NCI-H2171 (cell line): ENCODE measurements at places on chromosomes 11 and 22.
A peak's percentile ranks its signal among the peaks of the same experiment; 100 is the strongest.

- DNase-seq, result no peak
These were observed 111.7 kb downstream of the ZNF280B start for GRCh38 chr22:22396741-22397291.

- no peak for DNase-seq
These were observed 1.8 kb upstream of the APOL3 start for GRCh38 chr22:36162127-36163034.

DNA sequence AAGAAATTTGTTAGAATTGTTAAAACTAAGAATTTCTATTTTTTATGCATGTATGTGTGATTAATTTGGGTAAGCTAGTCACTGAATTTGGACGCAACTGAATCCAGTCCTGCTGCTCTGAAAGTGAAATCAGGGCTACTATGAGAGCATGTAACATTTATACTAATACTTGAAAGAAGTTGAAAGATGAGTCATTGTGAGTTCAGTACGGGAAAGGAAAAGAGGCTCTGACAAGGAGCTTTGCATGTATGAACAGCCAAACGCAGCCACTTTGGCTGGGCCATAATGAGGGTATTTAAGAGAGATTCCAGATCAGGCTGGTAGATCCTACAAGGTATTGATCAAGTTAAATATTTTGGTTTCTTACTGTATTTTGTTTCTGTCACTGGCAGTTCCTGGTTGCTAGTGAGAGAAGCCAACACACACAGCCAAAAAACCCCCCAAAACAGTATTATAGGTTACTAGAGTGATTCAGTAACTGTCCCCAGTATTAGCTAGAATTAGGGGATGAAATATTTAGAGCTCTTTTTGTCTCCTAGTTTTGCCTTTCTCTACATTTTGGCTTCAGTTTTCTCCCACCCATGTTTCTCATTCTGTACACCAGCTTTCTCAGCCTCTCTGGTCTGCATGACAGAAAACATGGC, 14.1 kb downstream of the AASDHPPT start:
- DNase-seq, result no peak

- peak; percentile 88 for DNase-seq
These were observed 46.2 kb downstream of the IGF2 start for GRCh38 chr11:2092956-2093412.

DNA sequence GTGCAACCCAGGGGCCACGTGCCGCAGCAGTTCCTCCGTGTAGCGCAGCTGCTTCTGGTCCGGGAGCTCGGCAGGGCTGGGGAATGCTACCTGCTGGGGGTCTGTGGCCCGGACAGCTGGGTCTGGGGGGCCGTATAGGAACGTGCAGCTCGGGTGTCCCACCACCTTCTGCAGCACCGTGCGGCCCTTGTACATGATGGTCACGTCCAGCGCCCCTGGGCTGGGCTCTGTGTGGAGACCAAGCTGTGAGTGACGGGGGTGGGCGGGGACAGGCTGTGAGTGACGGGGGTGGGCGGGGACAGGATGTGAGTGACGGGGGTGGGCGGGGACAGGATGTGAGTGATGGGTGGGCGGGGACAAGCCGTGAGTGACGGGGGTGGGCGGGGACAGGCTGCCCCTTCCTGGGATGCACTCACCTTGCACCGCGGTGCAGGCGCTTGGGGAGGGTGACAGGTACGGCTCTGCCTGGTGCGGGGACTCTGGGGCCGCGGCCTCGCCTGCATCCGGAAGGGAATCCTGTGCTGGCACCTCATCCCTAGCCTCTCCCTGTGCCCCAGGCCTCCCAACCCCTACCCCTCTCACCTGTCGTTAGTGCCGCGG, 2.3 kb downstream of the IRF7 start:
- peak; percentile 12 for DNase-seq

GRCh38 chr11:120914601-120915000, 109.3 kb upstream of the TBCEL start:
- no peak for DNase-seq

DNA sequence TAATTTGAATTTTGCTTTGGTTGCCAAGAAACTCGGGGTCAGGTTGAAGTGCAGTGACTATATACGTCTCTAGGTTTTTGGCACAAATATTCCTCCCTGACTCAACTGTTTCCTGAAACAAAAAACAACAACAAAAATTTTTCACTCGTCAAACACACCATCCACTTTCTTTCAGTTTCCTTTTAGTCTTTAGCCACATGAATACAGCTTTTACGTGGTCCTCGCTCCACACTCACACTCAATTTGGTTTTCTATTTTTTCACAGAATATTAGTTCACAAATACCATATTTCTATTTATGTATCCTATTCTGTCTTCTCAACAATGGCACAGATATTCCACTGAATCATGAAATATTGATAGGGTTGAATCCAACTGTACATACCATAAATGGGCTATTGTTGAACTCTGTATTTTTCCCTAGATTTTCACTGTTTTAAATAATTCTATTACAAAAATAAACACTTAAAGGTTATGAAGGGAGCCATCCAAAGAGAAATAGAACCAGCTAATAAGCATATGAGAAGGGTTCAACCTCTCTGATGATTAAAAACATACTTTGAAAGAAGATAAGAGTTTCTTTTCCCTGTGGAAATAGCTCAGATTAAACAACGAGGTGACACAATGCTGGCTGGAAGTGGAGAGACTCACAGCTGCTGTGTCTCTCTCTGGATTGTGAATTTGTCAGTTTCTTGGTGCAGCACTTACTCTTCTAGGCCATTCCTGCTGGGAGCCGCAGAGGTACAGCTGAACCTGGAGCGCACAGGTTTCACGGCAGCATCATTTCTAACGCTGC, 5.1 kb upstream of the FBLN1 start:
- no peak for DNase-seq

DNA sequence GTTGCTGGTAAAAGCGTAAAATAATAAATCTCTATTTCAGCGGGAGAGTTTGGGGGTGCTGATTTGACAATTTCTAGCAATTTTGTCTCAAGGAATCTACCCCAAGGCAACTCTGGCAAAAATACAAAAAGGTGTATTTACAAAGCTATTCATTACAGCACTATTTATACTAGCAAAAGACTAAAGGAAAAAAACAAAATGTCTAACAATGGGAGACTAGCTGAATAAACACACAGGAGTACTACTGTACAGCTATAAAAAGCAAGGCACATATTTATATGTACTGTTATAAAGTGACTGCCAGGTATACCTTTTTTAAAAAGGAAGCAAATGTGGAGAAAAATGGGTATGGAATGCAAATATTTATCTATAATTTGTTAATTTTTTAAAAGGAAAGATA, 32.7 kb downstream of the SLC35F2 start:
- no peak for DNase-seq

DNA sequence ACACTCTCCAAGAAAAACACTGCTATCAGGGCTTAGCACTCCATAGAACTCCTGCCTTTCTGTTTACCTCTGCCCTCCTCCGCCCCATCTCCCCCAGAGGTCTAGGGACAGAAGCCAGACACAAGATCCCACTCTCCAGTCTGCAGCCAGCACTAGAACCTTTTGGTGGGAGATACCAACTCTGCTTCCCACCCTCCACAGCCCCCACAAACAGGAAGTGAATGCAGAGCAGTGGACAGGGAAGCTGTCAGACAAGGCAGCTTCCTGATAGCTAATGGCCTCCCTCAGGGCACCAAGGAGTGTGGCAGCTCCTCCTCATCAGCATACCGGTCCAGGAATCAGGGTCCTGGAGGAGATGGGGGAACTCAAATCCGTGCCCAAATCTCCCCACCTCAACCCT, 5.1 kb downstream of the SCN4B start:
- DNase-seq, result no peak

DNA sequence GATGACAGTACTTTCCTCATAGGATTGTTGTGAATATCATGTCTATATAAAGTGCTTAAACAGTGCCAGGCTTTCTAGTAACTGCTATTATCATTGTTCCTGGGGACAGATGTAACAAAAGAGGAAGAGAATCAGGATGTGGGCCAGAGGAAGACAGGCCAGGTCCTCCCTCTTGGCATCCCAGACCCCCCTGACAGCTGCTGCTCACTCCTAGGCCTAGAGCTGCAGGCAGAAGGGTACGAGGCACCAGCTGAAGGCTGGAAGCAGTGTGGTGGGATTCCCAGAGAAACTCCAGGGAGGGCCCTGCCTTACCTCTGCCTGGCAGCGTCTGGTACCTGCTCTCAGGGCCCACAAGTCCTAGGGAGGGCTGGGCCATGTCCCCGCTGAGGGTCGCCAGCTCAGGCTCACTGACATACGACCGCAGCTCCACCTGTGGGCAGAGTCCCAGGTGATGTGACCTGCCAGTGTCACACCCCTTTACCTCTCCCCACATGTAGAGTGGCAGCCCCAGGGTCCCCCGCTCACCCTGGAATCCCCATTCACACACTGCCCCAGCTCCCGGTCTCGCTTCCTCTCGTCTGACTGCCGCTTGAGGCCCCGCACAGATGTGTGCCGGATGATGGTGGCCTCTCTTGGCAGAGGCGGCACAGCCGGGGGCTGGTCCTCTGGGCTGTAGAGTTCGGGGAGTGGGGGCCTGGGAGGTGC, 52.2 kb downstream of the C11orf58 start:
- no peak for DNase-seq

- no peak for DNase-seq
These were observed 34.4 kb downstream of the RELT start for GRCh38 chr11:73410627-73411026.
